H9 (cell line): ENCODE measurements at places on chromosomes 13 and 19.

DNA sequence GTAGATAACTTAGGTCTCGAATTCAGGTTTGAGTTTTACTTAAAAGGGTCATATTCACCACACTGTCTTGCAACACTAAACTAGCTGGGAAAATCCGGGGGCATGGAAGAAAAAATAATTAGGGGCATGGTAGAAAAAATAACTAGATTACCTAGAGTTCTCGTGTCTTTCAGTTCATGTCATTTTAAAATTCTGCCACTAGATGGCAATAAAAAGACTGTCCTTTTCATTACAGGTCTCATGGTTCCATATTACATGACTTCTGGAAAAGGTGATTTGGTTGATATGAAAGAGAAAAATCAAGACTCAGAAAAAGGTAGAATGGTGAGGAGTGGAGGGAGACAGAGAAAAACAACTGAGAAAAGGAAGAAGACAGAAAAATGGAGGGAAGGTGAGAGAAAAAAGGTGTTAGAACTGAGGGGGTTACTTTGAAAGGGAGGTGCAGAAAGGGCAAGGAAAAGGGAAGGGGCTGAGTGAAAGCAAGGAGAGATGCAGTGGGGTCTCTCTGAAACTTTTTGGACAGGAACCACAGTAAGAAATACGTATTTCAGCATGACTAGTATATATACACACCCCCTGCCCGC lies 299.0 kb downstream of the KLF12 start:
- no peak for DNase-seq

- no peak for DNase-seq
Measured at GRCh38 chr13:51538591-51539179, 45.6 kb upstream of the WDFY2 start.

DNA sequence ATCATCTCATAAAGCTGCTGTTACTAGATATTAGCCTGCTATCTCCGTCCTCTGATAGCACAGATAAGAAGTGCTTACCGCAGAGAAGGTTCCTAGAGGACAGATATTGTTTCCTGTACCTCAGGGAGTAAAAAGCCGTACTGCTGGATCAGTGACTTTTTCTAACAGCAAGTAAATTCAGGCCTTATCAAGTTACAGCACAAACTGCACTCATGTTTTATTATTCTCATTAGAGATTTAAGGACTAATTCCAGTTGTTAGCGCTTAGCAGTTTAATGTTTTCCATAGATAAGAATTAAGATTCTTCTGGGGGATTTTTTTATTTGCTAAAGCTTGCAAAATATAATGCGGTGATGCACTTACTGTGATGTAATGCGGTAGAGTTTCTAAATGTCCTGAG lies 119.0 kb upstream of the OBI1 start:
- no peak for DNase-seq

- DNase-seq = no peak
Measured at GRCh38 chr19:49474542-49474924, 518 bp downstream of the FLT3LG start.

GRCh38 chr13:49292742-49293486 lies 45.2 kb downstream of the CDADC1 start:
- no peak for DNase-seq

GRCh38 chr13:51437550-51438127 lies 15.2 kb downstream of the INTS6 start:
- no peak for DNase-seq

DNA sequence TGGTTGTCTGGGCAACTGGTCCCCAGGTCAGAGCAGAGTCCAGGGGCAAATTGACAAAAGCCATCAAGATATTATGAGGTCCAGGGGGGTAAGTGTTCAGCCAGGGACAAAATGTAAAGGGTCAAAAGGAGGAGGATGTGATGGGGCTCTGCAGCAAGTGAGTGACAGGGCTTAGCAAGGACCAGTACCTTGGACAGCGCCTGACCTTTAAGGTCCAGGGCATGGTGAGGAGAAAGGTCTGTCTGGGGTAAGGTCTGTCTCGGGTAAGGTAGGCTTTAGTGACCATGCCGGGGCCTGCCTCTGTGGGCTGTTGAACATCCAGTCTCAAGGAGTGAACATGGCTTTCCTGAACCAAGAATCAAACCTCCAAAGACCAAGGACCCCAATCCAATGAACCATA lies 6.3 kb upstream of the ZNF358 start:
- peak; percentile 57 for DNase-seq

DNA sequence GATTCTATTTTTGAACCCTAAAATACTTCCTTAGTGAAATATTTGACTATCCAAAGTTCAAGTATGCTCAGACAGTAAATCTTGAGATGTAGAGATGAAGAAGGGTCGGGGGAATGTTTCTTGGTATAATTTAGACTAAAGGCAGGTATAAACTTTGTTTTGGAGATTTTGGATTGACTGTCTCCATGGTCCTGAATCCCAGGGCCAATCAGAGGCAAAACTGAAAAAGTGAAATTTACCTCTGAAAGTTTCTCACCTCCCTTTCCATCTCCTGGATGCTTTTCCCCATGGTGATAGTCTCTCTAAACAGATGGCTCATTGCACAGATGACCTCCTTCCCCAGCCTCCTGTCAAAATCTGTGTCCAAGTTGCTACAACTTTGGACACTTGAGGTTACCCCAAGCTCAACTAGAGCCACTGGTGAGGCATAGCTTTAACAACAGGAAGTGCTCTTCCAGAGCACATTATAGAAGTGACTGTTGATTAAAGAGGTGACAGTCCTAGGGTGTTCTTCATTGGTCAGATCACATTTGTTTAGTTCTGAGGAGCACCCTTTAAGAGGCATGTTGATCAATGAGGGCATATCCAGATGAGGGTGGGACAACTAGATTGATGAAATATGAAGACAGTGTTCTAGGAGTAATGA lies 128.4 kb downstream of the AKAP11 start:
- no peak for DNase-seq

DNA sequence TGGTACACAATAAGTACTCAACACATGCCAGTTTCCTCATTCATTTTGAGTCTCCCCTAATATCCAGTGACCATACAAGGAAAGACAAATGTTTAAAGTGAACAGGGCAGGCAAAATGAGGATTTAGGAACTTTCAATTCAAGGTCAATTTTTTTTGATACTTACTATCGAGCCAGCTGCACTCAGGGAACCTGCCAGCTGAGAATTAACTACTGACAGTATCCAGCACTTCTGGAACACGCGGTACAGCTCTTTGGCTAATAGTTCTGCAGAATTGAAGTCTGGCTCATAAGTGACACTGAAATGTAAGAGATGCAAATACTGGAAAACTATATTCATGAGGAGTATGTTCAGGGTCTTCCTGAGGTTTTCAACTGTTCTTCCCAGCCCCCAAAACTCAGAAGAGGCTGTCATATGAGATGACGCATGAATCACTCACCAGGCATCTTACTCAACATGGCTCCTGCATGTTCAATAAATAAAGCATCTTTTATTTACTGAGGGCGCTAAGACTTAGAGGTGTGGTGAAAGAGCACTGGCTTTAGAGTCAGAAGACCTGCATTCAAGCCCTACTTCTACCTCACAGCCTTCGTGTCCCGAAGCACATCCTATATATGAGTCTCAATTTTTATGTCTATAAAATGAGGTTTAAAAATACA lies 25.6 kb downstream of the RUBCNL start:
- DNase-seq = no peak

DNA sequence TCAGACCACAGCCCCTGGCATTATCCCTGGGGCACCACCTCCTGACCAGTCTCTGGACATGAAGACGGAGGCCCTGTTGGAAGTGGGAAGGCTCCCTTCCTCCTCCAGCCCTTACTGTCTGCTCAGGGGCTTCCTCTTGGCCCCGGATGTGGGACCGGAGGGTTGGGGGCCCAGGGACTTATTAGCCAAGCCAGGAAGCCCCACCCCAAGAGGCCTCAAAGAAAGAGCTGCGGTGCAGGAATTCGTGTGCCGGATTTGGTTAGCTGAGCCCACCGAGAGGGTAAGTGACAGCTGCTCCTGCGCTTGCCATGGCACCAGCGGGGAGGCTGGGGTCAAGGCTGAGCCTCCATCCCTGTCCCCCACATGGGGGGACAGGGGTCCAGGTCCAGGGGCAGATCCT lies at the start of gene RETN:
Gene RETN (plus strand): TSS at position 208 of the 400 bp plus-strand sequence. CDS start 278 bp downstream, outside the sequence.
- no peak for DNase-seq

DNA sequence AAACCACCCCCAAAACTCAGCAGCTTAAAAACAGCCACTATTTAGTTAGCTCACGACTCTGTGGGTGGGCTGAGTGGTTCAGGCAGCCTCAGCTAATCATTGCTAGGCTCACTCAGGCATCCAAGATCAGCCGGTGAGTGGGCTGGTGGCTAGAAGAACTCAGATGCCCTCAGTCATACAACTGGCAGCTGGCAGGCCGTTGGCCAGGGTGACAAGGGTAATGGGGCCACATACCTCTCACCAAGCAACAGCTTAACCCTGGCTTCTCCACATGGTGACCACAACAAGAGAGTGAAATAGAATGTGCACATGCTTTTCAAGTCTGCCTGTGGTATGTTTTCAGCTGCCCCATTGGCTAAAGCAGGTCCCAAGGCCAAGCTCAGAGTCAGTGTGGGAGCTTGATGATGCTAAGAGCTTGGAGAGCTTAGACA lies 435.4 kb upstream of the TSHZ3 start:
- DNase-seq = no peak

DNA sequence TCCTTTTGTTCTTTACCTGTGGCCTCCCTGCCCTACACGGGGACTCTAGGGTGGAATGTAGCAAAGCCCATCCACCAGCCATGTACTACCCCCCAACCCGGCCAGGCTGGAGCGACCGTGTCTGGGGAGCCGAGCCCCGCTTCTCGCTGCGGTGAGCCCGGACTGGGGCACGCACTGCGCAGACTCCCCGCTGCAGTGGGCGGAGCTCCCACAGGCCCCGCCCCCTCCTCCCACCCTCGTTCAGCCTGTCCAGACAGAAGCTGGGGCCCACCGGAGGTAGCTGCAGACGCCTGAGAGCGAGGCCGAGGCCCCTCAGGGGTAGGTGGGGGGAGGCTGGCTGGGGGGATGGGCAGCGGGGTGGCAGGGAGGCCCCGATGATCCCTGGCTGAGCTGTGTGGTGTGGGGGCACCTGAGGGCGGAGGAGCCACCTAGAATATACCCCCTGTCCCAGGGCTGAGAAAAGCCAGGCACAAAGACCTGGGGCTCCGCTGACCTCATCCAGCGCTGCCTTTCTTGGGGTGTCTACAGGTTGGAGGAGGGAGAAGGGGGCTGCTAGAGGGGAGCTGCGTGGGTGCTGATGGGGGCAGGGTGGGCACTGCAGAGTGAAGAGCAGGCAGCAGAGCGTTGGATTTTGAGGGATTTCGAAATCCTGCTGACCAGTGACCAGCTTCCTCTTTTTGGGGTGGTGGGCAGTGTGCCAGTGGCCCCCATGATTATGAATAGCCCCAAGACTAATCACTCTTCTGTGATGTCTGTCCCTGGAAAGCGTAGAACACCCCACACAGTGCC lies 17.3 kb downstream of the PLD3 start:
- peak; percentile 93 for DNase-seq

DNA sequence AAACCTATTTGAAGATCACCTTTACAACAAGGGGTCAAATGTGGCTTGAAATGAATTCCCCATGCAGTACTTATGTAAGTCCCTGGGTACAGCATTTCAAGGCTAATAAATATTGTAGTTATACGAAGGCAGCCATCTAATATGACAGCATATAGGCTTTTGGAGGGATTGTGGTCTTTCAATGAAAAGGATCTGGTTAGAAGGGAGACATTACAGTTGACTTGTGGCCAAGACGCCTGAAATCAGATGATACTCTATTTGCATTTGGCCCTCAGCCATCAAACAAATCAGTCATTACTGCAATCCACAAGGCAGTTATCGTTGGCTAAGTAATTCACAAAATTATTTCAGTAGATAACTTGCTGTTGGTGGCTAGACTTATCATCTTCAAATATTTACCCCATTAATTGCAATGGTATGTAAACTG lies 242.7 kb downstream of the DCLK1 start:
- DNase-seq = no peak

DNA sequence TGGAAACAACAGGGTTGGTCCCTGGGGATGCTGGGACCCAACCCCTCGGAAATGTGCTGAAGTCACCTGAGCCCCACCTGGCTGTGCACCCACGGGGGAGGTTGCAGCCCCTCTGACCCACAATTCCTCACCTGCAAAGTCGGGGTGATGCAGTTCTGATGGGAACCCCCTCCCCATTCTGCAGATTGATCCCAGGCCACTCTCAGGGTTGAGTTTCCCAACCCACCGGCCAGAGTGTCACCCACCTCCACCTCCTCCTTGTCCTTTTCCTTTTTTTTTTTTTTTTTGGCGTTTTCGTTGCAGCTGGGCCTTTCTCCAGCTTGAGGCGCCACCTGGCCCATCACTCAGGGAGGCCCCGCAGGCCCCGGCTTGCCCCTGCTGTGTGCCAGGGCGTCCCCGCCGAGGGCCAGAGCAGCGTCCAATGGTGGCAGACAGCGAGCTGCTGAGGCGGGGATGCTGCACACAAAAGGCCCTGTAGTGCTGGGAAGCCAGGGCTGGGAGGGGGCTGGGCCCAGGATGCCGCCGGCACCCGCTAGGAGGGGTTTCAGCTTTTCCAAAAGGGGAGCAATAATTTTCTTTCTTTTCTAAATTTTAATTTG lies 4.6 kb downstream of the PIK3R2 start:
- DNase-seq = peak; percentile 76

- no peak for DNase-seq
Measured at GRCh38 chr13:26593661-26594060, 36.2 kb downstream of the WASF3 start.

- no peak for DNase-seq
Measured at GRCh38 chr13:97843189-97843588, 110.3 kb upstream of the IPO5 start.

DNA sequence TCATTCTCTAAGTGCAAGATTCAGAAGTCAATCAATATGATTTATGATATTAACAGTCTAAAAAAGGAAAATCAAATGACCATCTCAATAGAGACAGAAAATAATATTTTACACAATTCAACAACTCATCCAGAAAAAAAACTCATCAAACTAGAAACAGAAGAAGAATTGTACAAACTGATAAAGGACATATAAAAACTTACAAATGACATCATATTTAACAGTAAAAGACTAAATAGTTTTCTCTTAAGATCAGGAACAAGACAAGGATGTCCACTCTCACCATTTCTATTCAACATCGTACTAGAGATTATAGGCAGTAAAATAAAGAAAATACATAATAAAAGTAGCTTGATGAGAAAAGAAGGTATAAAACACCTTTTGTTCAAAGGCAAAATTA lies 527.3 kb downstream of the DACH1 start:
- no peak for DNase-seq

GRCh38 chr13:65803530-65804392 lies 1426.4 kb downstream of the PCDH9 start:
- no peak for DNase-seq
